ENCODE measurements at places on chromosomes 2 and 18. TPM values are rescaled to one million over a fixed set of nuclear protein-coding genes. Genes with fewer than 3 reads are reported as not detected.

- DNase-seq, result peak; percentile 33
These were observed 7.4 kb upstream of the NTSR2 start for GRCh38 chr2:11677136-11678055.

LONRF2 gene
- 0.37 TPM for total RNA-seq

LYG2 gene
- total RNA-seq, result not detected

- no peak for DNase-seq
These were observed 369.6 kb downstream of the PID1 start for GRCh38 chr2:228901531-228901930.

DNA sequence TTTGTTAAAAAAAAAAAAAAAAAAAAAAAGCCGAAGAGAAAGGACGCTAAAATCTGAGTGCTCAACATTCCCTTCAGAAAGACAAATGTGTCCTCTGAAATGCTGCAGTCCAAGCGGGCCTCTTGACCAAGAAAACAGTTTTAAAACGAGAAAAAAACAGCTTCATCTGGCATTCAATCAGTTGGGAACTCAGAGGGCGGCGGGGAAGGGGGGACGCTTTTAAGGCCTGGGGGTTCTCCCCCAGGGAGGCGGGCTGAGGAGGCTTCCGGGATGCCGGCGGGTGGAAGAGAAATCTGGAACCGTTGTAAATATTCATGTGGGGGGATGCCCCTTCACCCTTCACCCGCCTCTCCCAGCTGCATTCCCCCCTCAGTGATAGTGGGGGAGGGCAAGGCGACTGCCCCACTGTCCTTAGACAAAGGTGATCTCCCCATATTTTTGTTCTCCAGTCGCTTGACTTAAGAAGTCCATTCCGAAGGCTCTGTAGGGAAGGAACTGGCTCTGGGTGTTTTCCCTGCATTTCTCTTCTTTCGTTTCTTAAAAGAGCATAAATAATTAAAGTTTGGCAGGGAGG is 3.3 kb upstream of the HOXD11 start:
- no peak for DNase-seq

CRYGC gene
- total RNA-seq, result not detected

- peak; percentile 39 for DNase-seq
These were observed 18.4 kb downstream of the PREPL start for GRCh38 chr2:44342854-44343253.

- no peak for DNase-seq
These were observed 9.3 kb downstream of the HDAC4 start for GRCh38 chr2:239391286-239392071.

- no peak for DNase-seq
These were observed 41.1 kb downstream of the STAT1 start for GRCh38 chr2:190972846-190973245.

XIRP2 gene
- total RNA-seq, result not detected

- DNase-seq, result no peak
These were observed 49.1 kb downstream of the GREB1L start for GRCh38 chr18:21291106-21291505.

GRCh38 chr2:213021971-213022899 is 129.2 kb downstream of the IKZF2 start:
- no peak for DNase-seq

ALLC gene
- not detected for total RNA-seq

PSMA8 gene
- not detected for total RNA-seq

ARHGAP28 gene
- 19.1 TPM for total RNA-seq

DNA sequence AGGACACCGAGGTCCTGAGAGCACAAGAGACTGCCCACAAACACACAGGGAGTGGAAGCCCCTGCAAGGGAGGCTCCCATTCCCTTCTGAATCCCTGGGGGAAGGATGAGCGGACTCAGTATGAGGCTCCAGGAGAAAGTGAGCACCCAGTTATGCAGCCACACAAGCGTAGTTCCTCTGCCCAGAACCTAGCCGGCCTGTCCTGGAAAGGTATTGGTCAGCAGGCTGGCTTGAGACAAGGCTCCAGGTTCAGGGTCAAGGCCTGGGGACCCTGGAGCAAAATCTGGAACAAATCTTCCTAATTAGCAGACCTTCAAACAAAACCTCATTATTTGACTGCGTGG is 1.2 kb upstream of the CAPG start:
- no peak for DNase-seq

GRCh38 chr2:824954-825353 is 125.7 kb upstream of the SNTG2 start:
- no peak for DNase-seq

SH3YL1 gene
- 24.3 TPM for total RNA-seq

- no peak for DNase-seq
These were observed 143.5 kb downstream of the INSIG2 start for GRCh38 chr2:118231759-118232158.

GRCh38 chr2:155872396-155872795 is 460.1 kb downstream of the NR4A2 start:
- DNase-seq, result no peak

KIAA2012 gene
- total RNA-seq, result not detected

NT5DC4 gene
- not detected for total RNA-seq

DNA sequence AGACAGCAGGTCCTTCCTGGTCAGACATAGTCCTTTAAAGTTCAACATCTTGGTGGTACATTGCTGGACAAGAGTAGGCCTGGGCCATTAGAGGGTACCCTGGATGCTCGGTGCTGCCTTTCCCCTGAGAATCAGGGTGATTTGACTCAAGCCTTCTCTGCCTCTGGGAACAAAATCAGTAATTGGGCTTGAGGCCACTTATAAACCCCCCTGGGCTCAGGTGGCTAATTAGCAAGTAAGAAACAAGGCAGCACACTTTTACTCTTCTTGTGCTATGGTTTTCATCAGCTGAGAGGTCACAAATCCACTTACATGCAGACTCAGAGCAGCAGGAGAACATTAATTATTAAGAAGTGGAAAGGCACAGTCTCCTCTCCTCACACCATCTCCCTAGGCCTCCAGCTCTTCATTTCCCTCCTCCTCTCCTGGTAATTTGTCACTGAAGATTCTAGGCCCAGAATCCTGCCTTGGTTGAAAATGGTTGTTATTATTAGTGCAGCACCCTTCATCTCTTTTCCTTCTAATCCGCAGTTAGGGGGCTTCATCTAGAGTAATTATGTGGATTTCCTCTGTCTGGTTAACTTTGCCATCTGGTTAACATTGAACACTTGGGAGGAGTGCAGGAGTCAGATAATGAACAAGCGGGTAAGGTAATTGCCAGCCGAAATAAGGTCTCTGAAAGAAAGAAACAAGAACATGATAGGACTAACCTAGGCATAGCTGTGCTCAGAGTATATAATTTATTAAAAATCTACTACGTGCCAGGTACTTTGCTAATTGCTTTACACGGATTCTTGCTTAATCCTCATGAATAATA is 29.7 kb upstream of the CASP10 start:
- DNase-seq, result no peak

GRCh38 chr2:52074130-52074719 is 1042.3 kb upstream of the NRXN1 start:
- DNase-seq, result no peak

DNA sequence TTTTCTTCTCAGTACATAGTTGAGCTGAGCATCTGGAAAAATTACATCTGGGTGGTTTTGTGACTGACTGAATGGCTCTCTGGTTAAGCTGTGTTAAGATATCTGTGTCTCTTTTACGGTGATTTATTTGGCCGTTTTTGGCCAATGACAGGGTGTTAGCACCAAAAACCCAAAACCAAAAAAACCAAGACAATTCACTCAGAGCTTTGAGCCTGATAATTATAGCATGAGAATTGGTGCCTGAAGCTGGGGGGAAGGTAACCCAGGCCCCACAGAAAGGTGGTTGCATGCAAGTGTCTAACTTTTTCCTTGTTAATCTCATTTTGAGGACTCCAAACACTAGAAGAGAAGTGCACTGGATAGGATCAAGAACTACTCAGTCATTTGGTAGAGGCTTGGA is 4.5 kb downstream of the CD28 start:
- no peak for DNase-seq

DNA sequence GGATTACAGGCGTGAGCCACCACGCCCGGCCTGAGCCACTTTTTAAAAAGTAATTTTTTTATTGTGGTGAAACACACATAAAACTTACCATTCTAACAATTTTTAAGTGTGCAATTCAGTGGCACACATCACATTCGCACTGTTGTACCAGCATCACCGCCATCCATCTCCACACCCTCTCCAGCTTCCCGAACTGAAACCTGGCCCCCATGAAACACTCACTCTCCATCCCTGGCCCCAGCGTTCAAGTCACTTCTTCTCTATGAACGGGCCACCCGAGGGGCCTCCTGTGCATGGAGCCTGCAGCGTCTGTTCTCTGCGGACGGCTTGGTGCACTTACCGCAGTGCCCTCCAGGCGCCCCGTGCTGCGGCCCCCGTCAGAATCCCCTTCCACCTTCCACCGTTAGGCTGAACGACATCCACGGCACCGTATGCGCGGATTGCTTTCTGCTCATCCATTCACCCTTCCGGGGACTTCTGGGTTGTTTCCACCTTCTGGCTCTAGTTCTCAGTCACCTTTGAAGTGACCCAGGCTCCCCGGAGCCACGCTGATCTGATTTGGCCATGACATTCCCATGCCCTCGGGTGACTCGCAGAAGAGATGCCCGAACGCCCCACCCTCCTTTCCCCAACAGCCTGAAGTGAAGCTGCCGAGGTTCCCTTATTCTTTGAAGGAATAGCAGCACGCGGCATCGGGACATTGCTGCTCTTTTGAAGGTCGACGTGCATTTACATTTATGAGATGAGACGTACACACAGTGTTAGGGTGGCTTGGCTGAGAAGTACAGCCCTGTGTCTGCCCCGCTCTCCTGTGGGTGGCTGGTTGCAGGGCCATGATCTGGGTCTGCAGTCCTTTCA is 134.4 kb downstream of the MBP start:
- no peak for DNase-seq

RUFY4 gene
- not detected for total RNA-seq
